ENCODE measurements at places on chromosomes 6 and 20.

- no peak for DNase-seq
These were observed 87.8 kb upstream of the EPB41L1 start for GRCh38 chr20:36066777-36067176.

GRCh38 chr20:37759761-37760209, 66.0 kb downstream of the CTNNBL1 start:
- no peak for DNase-seq

DNA sequence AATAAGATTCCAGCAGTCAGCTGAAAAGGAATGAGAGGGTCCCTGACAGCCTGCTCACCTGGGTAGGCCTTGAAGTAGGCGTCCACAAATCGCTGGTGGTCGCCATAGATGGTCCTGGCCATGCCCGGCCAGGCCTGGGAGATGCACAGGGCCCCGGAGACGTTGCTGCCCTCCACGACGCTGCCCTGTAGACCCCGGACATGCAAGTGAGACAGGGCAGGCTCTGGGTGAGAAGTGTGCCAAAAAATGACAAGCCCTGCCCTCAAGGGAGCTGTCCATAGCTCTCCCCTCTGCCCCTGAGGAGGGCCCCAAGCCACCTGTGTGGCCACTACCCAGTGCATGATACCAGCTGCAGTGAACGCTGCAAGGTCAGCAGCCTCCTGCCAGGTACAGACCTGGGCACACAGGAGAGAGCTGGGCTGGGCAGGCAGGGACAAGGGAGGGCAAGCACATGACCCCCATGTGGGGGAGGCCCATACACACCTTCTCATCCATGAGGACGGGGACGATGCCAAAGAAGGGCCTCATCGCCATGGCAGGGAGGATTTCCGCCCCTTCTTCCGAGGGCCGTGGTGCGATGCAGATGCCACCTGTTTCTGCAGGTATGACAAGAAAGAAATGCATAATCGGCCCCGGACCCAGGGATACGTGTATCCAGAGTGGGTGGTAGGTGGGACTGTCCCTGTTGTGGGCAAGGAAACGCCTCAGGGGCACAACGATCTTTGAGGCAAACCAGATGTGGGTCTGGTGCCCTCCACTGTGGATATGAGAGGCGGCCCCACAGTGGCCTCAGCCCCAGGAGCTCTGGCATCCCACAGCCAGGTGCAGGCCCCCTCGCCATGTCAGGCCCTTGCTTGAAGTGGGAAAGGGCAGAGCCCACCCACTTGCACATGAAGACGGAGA, 21.2 kb upstream of the APMAP start:
- no peak for DNase-seq

DNA sequence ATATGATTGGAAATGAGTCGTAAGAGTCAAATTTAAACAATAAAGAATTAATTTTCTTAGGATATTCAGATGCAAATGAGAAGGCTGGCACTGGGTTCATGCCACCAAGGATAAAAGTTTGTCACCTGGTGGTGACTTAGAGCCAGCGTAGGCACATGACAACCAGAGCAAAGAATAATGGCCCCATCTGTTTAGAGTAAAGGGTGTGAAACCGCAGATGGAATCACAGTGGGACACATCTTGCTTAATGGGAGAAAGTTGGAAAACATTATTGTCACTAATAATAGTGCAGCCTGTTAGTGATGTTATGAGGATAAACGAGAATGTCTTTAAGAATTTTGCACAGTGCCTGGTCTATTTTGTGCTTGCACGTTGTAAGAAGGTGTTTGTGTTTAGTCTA, 727.8 kb downstream of the QKI start:
- DNase-seq, result peak; percentile 75

DNA sequence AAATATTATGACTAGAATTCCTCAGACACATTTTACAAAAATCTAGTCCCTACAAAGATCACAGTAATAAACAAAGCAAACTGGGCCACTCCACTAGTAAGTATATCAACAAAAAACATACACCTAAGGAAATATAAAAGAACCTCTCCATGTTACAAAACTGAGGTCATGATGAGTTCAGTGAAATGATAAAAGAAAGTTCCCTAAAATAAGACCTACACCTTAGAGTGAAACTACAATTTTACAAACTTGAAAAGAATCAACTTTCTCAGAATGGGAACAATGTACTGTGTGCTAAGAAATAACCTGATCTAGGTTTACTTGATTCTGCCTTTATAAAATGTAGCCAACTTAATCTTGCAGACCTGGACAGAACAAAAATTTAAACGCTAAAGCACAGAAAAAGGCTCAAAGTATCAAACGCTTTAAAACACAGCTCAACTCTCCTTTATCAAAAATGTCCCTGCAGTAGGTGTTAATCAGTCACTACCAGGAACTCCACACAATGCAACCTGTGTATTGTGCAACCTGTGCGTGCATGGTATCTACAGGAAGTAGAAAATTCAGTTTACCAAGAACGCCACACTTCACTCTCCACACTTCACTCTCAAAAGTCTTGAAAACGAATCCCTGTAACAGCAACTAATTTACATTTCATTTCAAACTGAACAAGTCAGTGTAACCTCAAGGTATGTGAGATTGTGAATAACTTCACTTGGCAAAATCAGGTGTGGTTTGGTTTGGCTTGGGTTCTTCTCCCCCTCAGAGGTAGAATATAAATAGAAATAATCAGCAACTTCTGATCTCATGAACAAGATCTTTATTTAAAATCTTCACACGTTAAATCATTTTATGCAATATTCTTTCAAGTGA, 1.8 kb downstream of the RALGAPA2 start:
- no peak for DNase-seq

DNA sequence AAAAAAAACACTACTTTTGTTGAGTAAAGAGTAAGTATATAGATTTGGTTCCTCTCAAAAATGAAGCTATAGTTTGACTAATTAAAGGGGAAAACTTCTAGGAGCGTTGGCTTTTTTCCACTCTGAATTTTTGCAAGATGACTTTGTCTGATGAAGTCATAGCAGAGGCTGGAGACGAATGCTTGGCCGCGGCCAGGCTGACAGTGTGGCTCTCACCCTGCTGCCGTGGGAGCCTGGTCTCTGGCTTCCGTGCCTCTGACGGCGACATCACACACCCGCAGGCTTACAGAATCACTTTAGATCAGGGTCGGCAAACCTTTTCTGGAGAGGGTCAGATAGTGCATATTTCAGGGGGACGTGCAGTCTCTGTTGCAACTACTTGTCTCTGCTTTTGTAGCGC, 145.0 kb downstream of the PHACTR3 start:
- no peak for DNase-seq

DNA sequence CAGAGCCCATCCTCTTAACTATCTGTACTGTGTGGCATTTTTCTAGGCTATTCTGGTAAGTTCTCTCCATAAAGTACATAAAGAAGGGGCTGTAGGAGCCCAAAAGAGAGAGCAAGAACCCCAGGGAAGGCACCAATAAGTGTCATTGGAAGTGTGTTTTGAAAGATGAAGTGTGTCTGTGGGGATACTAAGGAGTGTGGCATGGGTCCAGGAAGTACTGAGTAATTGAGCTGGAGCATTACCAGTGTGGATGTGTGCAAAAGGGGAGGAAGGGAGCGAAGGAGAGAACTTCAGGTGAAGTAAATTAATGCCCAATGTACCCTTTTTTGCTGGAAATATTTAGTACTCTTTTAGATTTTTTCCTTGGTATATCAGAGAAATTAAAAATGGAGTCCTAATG, 63.9 kb downstream of the KCNS1 start:
- no peak for DNase-seq

DNA sequence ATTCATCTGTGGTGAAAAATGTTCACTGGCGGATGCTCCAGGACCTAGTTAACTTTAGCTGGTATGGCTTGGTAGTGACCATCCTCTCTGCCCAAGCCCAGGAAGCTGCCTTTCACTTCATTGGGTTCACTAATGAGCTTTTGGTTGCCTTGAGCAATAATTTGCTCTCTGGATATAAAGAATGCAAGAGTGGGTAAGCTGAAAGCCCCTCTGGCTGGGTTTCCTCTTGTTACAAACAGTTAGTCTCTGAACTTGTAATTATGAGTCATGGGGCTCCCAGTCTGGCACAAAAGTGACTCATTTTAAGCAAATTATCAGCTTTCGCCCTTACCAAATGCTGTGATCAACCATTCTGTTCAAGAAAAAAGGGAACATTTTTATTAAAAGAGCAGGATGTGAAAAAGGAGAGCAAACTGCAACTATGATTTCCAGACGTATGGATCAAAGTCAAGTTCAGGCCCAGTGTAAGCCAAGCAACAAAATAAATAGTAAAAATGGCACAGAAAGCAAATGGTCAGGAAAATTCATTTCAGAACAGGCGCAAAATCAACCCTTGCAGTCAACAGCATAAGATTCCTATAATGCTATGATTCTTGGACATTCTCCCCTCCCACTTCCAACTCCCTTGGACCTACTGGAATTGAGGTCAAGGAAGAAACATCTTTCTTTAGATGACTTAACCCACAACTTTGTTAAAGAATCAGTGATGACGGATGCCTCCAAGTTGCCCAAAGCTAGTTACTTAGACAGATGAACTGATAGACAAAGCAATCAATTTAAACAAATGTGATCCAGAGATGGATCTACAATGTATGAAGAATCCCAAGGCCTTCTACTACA, 130.0 kb upstream of the KCNK16 start:
- DNase-seq, result peak; percentile 63

DNA sequence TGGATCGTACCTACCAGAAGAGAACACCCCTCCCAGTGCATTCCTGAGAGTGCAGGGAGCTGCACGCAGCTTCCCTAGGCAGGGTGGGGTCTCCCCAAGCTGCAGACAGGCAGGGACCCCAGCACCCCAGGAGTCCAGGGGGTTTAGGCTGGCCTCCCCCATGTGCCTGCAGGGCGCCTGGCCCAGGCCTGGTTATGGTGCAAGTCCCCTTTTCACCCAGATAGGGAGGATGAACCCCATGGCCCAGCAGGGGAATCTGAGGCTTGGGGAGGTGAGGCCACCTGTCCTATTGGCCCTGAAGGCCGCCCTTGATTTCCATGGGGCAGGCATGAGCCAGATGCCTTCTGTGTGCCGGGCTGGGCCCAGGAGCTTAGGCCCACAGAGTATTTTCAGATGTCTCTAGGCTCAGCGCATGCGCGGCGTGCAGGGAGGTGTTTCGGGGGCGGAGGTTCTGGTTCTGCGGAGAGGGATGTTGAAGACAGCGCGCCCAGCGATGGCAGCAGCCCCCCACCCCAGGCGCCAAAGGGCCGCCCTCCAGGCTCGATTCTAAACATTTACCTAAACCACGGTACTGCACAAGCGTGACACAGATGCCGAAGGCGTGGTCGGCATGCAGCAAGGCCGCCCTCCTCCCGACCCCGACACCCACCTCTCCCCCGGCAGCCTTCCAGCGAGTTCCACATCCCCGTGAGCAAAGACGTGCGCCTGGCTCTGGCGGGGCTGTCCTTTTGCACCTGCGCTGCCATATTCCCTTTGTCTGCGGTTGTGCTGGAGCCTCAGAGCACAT, 29.4 kb downstream of the COL20A1 start:
- DNase-seq, result peak; percentile 47

DNA sequence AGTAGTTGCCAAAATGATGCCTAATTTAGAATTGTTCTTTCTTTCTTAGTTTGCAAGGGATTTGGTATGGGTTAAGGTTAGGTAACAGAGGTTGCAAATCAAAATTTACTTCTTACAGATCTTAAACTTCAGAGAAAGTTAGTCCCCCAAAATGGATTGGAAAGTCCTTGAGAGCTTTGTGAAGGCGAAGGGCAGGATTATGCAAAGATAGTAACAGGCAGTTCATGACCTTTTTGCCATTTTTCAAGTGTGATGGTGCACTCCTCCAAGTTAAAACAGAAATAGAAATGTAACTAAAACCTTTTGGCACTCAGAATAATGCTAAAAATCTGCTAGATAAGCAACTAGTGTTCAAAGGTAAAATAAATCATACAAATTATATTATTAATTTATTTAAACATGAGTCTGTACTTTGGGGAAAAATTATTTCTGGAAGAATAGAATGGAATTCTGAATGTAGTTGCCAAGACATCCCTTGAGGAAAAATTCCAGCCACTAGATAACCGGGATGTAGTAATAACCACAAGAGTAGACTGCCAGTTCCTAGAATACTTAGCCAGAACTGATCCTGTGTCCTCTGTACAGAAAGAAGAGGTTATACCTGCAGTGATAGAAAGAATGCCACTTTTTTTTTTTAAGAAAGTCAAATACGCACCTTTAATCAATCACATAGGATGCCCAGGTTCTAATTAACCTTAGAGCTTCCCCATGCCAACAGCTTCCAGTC, 31.8 kb upstream of the DAAM2 start:
- no peak for DNase-seq

DNA sequence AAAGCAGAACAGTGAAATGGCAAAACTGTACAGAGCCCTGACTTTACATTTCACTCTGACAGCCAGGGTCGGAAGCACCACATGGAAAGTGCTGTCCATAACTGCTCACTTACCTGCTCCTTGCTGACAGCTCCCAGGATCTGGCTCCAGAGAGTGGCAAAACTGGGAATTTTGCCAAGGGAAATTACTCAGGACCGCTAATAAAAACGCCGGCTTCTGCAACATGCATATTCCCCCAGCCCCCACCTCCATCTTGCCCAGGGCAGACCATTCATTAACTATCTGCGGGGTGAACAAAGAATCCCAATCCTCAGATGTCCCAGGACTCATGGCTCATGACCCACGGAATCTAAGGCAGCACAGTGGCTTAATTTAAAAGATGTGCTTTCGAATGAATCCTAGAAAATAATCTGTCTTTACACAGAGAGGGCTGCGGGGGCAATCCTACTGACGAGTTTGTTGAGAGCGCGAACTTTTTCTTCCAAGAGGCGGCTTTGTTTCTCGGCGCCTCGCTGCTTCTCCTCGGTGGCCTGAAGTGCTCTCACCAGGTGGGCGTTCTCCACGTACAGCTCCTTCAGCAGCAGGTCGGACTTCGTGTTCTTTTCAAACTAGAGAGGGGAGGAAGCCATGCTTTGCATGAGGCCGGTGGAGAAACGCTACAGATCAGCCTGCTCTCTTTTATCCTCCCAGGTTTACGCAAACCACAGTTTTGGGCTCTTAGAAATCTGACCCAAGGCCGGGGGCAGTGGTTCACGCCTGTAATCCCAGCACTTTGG, 45.8 kb downstream of the GINS1 start:
- DNase-seq, result peak; percentile 33

DNA sequence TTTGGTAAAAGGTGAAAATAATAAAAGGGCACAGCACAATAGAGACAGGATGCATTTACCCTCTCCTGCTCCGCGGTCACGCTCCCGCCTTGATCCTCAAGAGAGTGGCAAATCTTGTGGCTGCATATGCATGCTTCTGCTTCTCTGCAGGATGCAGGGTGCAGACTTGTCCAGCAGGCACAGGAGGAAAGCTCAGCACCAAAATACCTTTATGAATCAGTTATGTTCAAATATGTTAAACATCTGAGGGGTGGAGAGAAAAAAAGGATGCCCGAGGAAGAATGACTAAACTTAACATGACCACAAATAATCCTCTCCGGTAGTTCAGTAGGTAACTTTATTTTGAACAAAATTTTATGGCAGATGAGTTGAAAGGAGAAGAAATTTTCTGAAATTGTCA, 366.1 kb upstream of the SOX4 start:
- DNase-seq, result no peak

DNA sequence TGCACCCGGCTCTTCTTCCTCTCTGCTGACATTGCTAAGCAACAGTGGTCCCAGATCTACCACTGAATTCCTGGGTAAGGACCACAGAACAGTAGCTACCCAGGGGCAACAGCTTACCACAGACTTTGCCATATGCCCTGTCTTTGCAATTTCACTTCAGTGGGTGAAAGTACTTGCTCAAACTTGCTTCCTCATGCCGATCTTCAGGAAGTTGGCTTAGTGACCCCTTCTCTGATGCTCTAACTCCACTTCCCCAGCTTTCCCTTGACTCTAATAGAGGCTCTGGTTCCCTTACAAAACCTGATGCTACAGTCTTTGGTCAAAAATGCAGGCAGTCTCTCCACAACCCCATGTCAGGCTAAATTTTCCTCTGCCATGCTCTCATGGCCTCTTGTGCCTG, 3.3 kb upstream of the TAAR5 start:
- no peak for DNase-seq

Data from brain (organoid and tissue), 16 donors.